ENCODE measurements at places on chromosomes 3 and 15.

DNA sequence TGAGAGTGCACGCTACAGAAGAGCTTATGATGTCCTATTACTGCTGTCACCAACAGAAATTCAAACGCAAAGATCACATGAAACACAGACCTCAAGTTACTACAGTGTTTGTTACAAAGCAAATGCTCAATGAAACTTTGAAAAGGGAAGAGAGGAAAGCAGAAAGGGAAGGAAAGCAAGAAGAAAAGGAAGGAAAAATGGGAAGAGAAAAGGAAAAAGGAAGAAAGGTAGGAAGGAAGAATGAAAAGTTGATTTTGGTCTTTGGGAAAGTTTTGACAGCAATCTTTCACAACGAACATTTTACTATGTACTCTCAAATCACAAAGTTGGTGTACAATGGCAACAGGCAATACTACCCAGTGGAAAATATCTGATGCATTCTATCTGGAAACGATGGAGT lies 514.8 kb downstream of the MAGI1 start:
- no peak for DNase-seq
- H3K4me1 ChIP-seq = no peaks in the 10 kb centered on the region
- H3K27me3 ChIP-seq = no peaks in the 10 kb centered on the region
- no peak overlapping the region for H3K4me3 ChIP-seq

DNA sequence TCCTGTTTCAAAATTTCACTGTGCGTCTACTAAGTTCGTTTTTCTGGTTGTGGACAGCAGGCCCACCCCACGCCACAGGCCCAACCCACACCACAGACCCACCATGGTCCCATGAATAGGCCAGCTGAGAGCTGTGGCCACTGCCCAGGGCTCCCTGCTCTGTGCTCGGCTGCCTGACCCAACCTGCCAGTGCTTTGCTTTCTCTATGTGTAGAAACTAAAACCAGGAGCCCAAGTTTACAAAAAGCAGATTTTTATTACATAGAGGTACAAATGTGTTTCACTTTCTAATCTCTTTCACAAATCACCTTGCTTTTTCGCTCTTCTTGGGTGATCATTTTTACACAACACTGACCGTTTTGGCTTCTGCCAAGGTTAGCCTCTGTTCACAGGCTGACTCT lies 69.1 kb downstream of the HERC2 start:
- no peaks in the 10 kb centered on the region for H3K4me1 ChIP-seq
- no peak overlapping the region for H3K27ac ChIP-seq
- H3K36me3 ChIP-seq = peaks cover 38% of the 10 kb centered on the region
- H3K4me3 ChIP-seq = no peak overlapping the region

DNA sequence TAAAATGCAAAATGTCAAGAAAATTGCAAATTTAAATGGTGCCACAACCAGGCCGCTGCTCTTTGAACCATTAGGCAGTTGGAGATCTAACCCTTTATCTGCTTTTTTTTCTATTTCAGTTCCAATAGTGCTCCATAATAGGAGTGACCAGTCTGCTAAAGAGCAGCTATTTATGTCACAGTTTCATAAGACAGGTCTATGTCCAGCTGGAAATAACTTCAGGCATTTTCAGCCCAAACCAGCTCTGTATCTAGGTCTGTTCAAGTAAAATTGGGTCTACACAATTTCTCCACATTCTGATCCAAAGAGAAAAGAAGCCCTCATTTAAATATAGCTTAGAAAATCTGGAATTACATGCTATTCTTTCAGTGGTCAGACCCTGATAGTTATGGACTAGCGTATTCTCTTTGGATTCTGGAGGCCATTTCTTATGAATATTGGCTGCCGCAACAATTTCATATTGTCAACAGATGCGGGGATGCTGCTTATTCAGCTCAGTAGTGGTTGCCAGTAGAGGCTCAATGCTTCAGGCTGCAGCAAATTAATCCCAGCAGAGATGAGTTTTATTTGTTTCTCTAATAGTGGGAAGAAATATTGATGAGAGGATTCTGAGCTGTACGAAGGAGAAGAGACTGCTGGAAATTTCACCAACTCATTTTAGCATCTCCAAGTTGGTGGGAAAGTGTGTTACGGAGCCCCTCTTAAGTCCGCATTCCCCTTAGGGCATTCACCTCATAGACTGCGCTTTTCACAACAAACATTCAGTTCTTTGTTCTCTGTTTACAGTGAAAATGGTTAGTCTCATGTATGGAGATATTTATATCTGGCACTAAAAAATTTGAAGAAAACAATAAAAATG lies 887.0 kb downstream of the ROBO1 start:
- no peak overlapping the region for H3K4me3 ChIP-seq
- H3K4me1 ChIP-seq = no peaks in the 10 kb centered on the region
- H3K36me3 ChIP-seq = no peaks in the 10 kb centered on the region
- H3K27me3 ChIP-seq = no peaks in the 10 kb centered on the region
- no peak overlapping the region for H3K27ac ChIP-seq
- DNase-seq = no peak

- H3K4me3 ChIP-seq = no peak overlapping the region
- peaks cover 26% of the 10 kb centered on the region for H3K27me3 ChIP-seq
- no peak overlapping the region for H3K27ac ChIP-seq
- H3K4me1 ChIP-seq = no peaks in the 10 kb centered on the region
- DNase-seq = no peak
These were observed 106.4 kb upstream of the TLE3 start for GRCh38 chr15:70203981-70204560.

- no peak overlapping the region for H3K4me3 ChIP-seq
- H3K4me1 ChIP-seq = no peaks in the 10 kb centered on the region
- H3K27ac ChIP-seq = no peak overlapping the region
- peaks cover 5% of the 10 kb centered on the region for H3K27me3 ChIP-seq
These were observed 38.2 kb upstream of the MYZAP start for GRCh38 chr15:57553526-57553925.
